ENCODE measurements at places on chromosomes 12 and 14. TPM values are rescaled to one million over a fixed set of nuclear protein-coding genes. Genes with fewer than 3 reads are reported as not detected.

The OTOGL gene
- under 0.01 TPM for total RNA-seq

DNA sequence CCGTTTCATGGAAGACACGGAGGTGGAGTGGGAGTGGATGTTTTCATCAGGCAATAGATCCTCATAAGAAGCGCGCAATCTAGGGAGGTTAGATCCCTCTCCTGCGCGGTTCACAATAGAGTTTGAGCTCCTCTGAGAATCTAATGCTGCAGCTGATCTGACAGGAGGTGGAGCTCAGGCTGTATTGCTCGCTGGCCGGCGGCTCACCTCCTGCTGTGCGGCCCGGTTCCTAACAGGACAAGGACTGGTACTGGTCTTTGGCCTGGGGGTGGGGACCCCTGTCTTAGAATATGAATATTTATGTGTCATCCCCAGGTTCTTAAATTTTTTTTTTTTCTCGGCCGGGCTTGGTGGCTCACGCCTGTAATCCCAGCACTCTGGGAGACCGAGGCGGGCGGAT, 36.7 kb downstream of the PRICKLE1 start:
- DNase-seq: no peak

- no peak for DNase-seq
These were observed 12.4 kb downstream of the MAGOHB start for GRCh38 chr12:10600988-10601387.

GRCh38 chr14:91283666-91284065, 39.2 kb upstream of the GPR68 start:
- no peak for DNase-seq

DNA sequence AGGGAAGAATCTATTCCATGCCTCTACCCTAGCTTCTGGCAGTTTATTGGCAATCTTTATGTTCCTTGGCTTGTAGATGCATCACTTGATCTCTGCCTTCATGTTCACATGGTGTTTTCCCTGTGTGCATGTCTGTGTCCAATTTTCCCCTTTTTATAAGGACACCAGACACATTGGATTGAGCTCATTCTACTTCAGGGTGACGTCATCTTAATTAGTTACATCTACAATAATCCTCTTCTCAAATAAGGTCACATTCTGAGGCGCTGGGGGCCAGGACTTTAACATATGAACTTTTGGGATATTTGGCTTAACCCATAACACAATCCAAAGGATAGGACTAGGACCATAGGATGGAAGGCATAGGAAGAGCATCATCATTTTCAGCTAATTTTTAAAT, 101.4 kb downstream of the KCNMB4 start:
- no peak for DNase-seq

- no peak for DNase-seq
These were observed 176.7 kb downstream of the RAD51B start for GRCh38 chr14:67996235-67996634.

DNA sequence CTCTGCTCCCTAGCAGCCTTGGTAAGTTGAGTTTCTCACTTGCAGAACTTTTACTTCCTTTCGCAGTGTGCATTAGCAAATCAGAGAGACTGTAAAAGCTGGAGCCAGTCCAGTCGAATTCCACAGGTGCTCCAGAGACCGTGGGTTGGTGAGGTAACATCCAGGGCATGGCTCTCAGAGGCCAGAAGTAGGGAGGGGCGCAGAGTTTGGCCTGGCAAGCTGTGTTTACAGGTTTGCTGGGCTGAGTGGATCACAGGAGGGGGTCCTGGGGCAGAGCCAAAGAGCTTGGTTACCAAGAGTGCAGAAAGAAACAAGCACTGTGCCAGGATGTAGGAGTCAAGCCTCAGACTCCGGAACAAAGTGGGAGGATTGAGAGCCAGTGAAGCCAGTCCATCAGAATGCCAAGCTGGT, 10.2 kb upstream of the BHLHE41 start:
- peak; percentile 99 for DNase-seq

DNA sequence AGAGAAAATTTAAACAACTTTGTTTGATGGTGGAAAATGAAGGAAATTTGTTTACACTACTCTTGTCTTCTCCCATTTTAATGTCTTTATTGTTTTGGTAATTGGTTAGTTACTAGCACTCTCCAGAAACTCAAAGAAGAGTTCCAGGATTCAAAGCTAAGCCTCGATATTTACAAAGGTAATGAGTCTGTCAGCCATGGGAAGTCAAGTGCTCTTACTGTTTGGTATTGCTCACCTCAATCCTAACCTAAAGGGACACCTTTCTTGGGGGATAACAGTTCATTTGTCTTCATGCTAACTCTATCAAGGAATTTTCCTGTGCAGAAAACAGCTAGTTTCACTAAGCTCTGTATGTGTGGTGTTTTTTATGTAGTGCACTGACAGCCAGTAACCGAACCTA, 222.9 kb upstream of the LMO3 start:
- no peak for DNase-seq

DNA sequence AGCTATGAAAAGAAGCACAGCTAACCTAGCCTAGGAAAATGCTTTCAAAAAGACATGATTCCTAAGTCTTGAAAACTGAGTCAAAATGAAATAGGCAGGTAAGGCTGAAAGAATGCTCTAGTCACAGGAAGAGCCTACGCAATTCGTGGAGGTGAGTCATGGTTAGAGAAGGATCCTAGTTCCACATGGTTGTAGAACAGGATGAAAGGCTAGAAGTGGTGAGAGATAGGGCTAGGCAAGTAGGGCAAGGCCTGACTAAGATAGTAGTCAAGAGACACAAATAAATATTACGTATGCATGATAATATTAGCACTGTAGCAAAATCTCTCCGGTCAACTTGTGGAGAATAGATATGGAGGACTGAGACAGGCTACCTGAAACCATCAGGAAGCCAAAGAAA, 47.2 kb downstream of the PLCZ1 start:
- DNase-seq: peak; percentile 86

- DNase-seq: no peak
These were observed 224.8 kb upstream of the NPAS3 start for GRCh38 chr14:32713856-32714255.

Measured in renal cortical epithelial cell (primary cell).